ENCODE measurements at places on chromosomes 16 and 17. TPM values are rescaled to one million over a fixed set of nuclear protein-coding genes. Genes with fewer than 3 reads are reported as not detected.

Gene MYH8
- not detected for total RNA-seq

Gene CES1
- total RNA-seq = 2.6 TPM

Gene PIK3R5
- not detected for total RNA-seq

Gene GRB7
- 0.20 TPM for total RNA-seq

Gene HASPIN
- 13.1 TPM for total RNA-seq

Gene CNTROB
- 21.7 TPM for total RNA-seq

Gene VASN
- 170 TPM for total RNA-seq

Gene TP53TG3F
- not detected for total RNA-seq

Gene LGALS9B
- total RNA-seq = not detected

Gene SUMO2
- total RNA-seq = 90.4 TPM

Gene ADAP2
- 0.37 TPM for total RNA-seq

Gene JPT2
- total RNA-seq = 57.7 TPM

Gene CDK3
- total RNA-seq = 0.98 TPM
